ENCODE measurements at places on chromosomes 12 and 14. TPM values are rescaled to one million over a fixed set of nuclear protein-coding genes. Genes with fewer than 3 reads are reported as not detected.

DNA sequence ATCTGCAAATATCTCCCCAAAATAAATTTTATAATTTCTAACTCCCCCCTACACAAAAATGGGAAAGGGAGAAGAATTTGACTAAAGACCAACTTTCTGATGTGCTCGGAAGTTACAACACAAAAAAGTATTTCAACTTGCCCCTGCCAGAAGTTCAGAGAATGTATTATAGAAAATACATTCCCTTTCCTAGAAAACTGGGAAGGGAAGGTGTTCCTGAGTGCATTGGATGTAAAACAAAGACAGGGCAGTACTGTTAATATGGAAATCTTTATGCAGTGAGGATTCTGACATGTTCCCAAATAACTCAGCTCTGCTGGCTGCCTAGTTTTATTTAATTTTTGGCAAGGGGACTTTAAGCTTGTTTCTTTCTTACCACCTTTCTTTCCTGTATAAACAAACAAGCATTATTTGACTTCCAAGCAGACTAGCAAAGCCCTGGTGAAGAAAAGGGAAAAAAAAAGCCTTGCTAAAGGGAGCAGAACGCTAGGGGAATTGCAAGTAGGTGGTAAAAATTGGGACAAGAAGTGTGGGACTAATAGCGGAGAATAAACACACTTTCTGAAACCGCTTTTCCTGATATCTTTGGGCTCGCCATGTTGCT lies 124.1 kb downstream of the STXBP6 start:
- no peak for DNase-seq

GRCh38 chr14:64292197-64292596 lies 2.0 kb downstream of the ESR2 start:
- DNase-seq, result no peak

DNA sequence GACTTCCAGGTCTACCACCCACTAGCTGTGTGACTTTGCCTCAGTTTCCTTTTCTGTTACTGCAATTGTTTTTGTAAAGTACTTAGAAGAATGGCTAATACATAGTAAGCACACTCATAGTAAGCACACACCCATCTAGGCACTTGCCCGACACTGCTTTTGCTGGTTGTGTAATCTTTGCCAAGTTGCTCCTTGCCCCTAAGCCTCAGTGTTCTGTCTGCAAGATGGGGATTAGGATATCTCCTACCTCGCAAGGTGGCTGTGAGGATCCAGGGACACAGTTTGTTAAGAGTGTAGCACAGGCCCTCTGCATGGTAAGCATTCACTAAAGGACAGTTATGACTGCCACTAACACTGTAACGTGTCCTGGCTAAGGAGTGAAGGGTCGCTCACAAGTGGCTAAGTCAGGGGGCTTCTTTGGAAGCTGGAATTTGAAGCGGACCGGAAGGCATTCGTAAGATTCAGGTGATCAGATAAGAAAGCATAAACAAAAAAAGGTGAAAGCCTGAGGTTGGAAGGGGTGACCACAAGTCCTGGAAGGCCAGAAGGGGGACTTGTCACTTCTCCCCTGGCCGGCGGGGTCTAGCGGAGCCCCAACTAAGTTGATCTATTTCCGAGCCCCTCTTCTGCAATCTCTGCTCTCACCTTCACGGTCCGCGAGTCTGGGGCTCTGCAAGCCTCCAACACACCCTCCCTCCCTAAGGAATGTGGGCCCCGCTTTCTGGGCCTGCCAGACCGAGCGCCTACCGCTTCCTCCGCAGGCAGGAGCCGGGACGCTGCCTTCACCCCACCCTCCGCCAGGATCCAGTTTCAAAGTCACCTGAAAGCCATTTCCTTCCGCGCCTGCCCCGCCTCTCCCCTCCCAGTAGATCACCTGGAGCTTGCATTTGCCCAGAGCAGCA lies 1.5 kb upstream of the PLEKHG3 start:
- DNase-seq, result peak; percentile 90

DNA sequence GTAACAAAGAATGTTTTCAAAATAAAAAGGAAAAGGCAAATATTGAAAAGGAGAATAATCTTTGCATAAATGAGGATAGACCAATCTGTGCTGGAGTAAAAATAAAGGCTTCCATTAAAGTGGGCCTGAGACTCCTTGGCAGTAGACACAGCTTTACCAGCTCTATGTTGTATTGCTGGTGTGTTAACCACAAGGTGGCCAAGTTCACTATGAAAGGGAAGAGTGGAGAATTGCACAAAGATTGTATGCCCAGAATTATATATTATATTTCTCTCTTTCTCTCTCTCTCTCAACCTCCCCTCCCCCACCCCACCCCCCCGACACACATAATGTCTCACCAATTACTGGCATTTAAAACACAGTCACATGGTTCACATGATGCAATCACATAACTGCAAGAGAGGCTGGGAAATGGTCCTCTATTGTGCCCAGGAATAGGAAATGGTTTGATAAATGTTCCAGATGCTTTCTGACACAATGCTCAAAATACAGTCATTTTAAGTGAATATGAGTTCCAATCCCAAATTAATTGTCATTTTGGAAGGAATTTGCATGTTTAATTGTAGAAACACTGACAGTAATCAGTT lies 222.6 kb upstream of the SYT1 start:
- no peak for DNase-seq

- DNase-seq, result no peak
These were observed 92.6 kb upstream of the TMPO start for GRCh38 chr12:98422812-98423211.

RPGRIP1 gene
- total RNA-seq, result not detected
